ENCODE measurements at places on chromosomes 6 and 20.

DNA sequence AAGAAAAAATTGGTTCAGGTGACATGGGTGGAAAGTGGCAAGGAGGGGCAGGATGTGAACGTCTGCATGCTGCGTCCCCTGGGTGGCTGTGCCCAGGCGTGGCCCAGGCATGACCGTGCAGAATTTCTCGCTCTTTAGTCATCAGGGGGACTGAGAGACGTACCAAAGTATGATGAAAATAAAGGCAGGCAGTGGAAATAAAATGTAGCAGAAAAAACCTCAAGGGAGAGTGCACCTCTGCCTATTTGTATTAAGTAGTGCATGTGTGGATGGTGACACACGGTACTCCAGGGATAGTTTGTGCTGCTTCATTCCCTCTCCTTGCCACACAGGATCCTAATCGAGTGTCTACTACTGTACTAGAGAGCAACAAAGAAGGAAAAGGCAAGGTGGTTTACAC, 81.1 kb downstream of the ATP9A start:
- DNase-seq, result no peak

DNA sequence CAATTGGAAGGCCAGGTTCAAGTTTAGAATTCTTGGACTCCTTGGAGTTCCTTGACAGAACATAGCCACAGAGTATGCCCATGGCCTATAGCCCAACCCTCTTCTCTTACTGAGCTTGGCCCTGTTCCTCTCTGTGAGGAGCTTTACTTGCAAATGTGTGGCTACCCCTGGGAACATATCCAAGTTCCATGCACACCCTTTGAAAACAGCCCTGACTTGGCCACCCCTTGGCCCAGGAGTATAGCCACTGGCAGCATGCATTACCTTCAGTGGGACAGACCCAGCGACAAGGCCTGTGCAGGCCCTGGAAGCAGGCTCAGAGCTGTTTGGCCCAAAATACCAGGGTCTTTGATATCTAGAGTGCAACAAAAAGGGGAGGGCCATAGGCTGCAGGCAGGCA, 19.5 kb upstream of the MAS1 start:
- DNase-seq, result no peak

DNA sequence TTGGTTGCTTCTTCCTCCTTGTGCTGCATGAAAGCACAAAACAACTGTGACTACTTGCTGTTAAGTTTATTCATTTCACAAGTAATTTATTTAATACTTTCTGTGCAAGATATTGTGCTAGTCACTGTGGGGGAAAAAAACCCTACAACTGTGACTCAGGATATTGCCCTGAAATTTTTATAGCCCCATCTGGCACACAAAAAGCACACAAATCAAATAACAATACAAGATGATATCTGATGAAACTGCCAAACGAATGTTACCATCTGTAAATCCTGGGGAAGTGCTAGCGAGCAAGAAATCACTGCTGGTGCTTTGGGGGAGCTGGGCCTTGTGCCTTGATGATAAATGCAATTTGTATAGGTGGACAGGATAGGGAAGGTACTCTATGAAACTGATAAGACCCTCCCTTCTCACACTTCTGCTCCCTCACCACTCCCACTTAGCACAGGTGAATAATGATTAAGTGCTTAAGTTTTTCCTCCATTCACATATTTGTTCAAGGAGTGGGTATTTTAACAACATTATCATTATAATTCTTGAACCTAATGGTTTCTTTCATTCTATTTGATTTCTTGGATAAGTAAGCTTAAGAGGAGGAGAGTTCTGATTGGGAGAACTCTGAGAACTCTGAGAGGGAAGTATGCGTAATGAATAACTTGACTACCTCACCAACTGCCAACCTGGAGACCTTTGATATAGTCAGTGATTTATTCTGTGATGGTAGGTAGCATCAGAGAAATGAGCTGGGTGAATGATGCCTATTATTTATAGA, 115.3 kb downstream of the RTN4IP1 start:
- DNase-seq, result no peak

DNA sequence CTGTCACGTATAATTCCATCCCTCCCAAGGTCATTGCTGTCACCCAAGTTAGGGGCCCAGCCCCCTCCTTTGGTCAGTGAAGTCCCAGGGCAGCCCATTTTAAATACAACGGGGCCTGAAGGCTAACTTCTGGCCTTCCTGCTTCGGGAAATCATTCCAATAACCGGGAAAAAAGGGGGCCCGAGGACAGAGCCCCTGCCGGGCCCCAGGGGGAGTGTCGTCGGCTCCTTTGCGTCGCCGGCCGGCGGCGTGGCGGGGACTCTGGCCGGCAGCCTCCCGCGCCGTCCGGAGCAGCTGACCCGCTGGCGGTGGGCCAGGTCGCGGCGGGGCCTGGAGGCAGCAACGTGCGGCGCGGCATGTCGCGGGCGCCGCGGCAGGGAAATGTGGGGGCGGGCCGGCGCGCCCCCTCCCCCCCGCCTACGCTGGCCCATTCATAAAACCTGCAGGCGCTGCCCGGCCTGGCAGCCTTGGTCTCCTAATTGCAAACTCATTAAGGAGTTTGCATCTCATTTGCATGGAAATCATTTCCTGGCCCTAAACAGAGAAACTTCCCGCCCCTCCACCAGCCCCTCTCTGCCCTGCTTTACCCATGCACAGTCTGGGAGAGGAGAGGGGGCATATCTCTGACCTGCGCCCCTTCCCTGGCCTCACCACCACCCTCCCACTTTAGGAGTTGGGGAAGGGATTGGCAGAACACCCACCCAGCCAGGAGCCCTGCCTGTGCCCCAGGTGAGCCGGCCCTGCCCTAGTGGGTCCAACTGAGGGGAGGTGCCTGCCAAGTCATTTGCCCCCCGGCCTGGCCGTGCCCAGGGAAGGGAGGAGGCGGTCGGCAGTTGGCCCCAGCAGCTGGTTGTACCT, 50.7 kb downstream of the MRPL14 start:
- no peak for DNase-seq

DNA sequence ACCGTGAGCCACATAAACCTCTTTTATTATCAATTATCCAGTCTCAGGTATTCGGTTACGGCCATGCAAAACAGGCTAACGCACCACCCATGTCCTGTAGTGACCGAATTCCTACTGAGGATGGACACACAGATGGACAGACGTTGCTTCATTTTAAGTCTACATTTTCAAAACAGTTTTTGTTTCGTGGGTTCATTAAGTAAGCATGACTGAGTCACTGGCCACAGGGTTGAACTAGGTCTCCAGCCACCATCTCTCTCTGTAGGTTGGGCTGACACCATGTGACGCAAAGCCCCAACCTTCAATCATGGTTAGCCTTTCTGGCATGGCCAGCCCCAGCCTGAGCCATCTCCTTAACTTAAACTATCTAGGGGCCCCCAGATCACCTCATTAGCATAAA, 110.0 kb upstream of the SLC22A23 start:
- DNase-seq, result no peak

- DNase-seq, result no peak
Observed at GRCh38 chr6:143270026-143270425, 180.5 kb downstream of the ADAT2 start.

GRCh38 chr6:118514689-118515088, 33.4 kb upstream of the PLN start:
- no peak for DNase-seq

Data from H1 (cell line).